ENCODE measurements at places on chromosomes 4 and X.
A peak's percentile ranks its signal among the peaks of the same experiment; 100 is the strongest.

DNA sequence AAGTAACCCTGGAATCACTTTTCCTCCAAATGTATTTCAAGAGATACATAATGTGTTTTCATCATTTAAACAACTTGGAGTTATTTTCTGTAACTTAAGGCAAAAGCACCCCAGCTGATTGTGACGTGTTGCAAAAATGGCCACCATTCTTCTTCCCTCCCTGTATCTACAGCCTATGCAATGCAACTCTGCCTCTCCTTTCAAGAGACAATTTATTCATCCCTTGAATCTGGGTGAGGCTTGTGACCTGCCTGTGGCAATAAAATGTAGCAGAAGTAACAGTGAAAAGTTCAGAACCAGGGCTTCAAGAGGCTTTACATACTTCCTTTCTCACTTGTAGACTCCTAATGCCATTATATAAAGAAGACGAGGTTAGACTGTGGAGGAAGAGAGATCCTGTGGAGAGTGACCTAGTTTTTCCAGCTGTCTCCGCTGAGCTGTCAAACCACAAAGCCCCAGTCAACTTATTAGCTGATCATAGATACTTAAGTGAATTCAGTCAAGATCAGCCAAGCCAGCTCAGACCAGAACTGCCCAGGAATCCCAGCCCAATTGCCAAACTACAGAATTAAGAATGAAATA lies 81.0 kb upstream of the KLF3 start:
- DNase-seq = no peak

DNA sequence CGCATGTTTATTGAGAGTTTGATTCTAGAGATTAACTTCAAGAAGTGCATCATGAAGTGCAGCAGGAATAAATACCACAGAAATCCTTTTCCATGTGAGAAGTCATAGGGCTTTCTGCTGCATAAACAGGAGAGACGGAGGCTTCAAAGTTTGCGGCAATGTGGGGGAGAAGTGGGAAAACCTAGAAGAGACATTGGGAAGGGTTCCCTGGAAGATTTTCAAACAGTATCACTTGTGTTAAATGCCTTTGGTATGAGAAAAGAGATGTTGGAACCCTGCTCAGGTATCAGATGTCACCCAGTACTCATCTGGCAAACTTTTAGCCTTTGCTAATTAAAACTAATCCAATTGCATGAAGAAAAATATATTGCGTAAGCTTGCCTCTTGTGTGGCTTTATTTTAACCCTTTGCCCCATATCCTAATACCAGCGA lies 15.4 kb downstream of the NHS start:
- peak; percentile 16 for DNase-seq

DNA sequence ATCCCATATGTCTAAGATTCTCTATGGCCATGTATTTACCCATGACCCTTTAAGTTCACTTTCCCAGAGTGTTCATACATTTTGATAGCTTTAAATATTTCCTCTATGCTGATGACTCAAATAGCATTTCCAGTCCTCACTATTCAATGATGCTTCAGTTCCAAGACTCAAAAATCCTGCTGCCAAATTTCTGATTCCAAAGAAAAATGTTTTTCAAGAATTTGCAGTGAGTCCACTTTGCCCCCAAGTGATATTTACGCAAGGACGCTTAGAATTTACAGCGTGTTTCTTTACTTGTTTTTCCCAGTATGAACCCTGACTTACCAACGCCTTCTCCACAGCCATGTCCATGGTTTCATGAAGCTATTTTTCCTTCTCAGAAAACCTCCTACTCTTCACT lies 127.9 kb upstream of the PCDH18 start:
- DNase-seq = no peak

DNA sequence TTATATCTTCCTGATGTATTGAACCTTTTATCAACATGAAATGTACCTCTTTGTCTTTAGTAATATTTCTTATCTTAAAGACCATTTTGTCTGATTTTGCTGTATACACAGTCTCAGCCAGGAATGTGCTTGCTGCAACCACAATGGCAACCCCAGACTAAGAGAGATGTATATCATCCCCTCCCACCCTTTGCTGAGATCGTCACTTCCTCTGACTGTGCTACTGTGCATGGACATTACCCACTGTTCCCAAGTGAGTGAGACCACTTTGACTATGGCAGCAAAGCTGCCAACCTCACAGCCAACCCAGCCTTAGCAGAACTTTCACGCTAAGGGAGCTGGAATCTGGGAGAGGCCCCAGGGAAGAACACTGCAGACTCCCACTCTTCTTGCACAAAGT lies 46.0 kb downstream of the EIF2S3 start:
- no peak for DNase-seq

DNA sequence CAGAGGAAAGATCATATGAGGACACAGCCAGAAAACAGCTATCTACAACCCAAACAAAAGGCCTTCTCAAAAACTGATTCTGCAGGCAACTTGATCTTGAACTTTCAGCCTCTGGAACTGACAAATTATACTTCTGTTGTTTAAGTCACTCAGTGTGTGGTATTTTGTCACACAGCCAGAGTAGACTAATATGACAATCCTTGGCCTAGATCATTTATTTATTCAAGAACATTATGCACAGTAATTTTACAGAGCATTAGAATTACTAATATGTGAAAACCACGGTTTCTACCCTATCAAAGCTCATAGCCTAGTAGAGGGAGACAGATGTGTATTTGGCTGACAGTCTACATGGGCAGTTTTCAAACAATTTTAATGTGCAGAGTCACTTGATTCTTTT lies 167.8 kb upstream of the PCDH18 start:
- no peak for DNase-seq

GRCh38 chr4:185624259-185624589 lies 88.9 kb upstream of the PDLIM3 start:
- DNase-seq = no peak

- DNase-seq = peak; percentile 91
Observed at GRCh38 chr4:140186651-140187315, 32.8 kb upstream of the MAML3 start.

DNA sequence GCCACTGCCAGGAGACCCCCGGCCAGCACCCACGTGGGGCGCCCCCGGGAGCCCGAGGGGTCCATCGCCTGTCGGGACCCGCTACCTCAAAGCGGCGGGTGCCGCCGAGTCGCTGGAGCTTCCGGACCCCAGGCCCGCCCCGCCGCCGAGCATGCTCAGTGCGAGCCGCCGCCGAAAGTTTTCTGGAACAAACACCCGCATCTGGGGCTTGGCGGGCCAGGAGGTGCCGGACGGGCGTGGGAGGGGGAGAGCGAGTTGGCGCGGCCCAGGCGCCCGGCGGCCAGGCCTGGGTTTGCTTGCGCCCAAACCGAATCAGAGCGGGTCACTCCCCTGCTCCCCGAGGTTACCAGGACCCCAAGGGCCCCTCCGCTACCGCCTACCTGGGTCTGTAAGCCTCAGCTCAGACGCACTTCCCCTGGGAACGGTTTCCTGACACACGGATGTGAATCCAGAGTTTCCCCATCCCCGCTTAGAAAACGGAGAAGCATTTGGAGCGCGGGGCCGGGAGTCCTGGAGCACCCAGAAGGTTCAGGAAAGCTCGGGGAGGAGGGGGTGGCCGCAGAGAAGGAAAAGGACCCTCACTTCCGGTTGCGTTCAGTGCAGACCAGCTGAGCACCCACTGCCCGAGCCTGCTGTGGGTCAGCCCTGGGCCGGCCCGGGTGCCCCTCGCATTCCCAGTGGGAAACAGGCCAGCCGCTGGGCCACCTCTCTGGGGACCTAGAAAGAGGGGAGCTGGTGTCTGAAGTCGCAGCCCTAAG lies at the start of gene EVC2:
Gene EVC2 (minus strand): TSS at position 111 of the 758 bp plus-strand sequence. CDS start 46 bp downstream, at position 65.
- DNase-seq = peak; percentile 39

DNA sequence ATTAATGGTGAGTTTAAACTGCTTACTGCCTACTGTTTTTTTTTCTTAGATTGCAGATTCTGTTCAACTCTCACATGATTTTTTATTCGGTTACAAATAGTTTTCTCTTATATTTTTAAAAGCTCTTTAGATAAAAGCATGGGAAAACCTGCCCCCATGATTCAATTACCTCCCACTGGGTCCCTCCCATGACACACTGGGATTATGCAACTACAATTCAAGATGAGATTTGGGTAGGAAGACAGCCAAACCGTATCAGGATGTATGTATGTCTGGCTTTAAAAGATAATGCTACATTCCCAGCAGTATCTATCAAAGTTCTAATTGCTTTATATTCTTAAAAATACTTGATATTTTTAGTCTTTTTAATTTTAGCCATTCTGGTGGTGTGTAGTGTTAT lies 131.5 kb downstream of the JADE1 start:
- DNase-seq = no peak

- DNase-seq = no peak
Observed at GRCh38 chrX:103737696-103738095, 27.0 kb downstream of the TMEM31 start.

DNA sequence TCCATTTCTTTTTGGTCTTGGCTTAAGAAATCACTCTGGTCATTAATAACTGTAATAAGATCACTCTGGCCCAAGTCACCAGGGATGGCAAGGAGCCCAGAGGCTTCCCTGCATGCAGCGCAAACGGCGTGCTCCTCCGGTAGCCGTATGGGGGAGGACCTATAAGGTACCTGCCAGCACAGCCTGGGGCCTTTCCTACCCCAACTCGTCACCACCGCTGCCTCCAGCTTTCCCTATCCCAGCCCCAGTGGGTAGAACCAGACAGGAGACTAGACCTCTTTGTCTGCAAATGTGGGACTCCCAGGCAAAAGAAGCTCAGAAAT lies 25.9 kb downstream of the HAND2 start:
- DNase-seq = no peak

DNA sequence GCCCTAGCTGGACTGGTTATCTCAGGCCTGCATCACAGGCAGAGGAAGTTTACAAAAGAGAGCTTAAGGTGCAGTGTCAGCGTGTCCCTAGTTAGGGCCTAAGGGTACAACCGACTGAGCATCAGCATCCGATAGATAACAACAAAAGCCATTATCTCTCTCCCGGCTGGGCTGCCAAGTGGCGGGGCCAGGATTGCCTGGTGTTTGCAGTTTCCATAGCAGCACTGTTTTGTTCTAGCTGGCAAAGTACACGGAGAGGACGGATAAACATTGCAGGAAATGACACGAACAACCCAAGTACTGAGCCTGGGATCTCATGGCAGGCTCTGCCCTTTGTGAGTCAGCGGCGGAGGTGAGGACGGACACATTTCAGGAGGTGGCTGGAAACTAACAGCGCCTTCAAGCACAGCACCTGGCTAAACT lies 104.7 kb upstream of the NOCT start:
- peak; percentile 83 for DNase-seq

GRCh38 chr4:172584816-172585215 lies 583.8 kb upstream of the GALNT7 start:
- DNase-seq = no peak

- no peak for DNase-seq
Observed at GRCh38 chrX:44305921-44306320, 37.6 kb downstream of the EFHC2 start.

DNA sequence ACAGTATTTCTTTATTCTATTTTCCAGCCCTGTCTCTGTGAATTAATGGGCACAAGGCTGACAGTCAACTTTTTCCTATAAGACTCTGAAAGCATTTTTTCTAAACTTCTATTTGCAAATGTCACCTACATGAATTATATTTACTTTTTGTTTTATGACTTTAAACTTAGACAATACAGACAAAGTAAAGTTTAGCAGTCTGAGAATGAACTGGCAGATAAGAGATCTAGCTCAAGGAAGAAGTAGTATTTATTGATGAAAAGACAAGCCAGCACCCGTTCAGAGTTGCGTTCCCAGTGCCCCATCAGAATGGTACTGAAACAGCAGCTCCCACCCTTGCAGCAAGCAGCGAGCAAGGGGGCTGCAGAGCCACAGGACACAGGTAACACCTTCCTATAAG lies 148.5 kb downstream of the FAM13A start:
- DNase-seq = no peak

- no peak for DNase-seq
Observed at GRCh38 chr4:42466273-42466844, 69.1 kb downstream of the SHISA3 start.

- DNase-seq = no peak
Observed at GRCh38 chr4:52371841-52372240, 287.3 kb downstream of the USP46 start.

DNA sequence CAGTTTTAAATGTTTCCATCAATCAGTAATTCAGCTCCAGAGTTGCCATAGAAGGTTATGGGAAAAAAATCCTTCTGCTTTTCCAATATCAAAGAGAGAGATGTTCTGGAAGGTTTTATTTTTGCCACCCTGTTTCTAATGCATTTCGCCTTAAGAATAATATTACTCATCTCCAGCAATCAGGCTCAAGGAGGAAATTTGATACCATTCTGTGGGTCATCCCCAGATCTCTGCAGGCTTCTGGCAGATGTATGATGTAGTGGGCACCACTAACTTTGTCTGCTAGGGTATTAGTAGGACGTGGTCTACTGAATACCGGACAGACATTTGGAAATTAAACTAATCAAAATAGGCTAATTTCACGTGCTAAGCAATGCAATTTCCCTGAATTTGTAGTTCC lies 645.4 kb upstream of the TENM3 start:
- DNase-seq = no peak

DNA sequence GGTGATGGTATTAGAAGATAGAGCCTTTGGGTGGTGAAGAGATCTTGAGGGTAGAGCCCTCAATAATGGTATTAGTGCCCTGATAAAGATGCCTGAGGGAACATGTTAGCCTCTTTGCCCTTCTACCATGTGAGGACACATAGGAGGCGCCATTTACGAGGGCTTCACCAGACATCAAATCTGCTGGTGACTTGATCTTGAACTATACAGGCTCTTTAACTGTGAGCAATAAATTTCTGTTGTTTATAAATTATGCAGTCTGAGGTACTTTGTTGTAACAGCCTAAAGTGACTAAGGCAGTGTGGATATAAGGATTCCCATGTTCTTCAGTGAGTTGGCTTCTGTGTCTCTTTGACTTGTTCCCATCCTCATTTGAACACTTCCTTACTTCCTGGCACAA lies 11.8 kb downstream of the MOB1B start:
- no peak for DNase-seq

DNA sequence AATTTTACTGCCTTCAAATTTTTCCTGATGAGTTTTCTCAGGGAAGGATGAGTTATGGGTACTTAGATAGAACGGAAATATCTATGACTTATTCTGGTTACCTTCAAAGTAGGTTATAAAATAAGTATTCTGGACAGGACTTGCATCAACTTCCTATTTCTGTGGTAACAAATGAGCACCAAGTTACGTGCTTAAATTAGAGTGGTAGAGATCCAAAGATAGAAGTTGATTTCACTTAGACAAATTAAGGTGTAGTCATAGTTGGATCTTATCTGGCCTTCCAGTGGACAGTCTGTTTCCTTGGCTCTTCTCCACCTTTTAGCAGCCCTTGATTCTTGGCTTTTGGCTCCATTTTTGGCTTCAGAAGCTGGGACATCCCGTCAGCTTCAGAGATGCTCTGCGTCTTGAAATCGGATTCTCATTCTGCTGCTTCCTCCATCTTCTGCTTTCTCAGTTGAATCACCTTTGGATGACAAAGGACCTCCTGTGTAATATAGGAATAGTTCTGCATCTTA lies 109.9 kb downstream of the ZNF518B start:
- DNase-seq = peak; percentile 56

- DNase-seq = peak; percentile 84
Observed at GRCh38 chr4:140153718-140154571, at the start of gene MAML3. MAML3 (minus strand) TSS chr4:140154184; CDS start chr4:140153327, 857 bp downstream.

- no peak for DNase-seq
Observed at GRCh38 chr4:25592736-25593135, 62.9 kb upstream of the SLC34A2 start.

Data from foreskin keratinocyte (primary cell).